ENCODE measurements at places on chromosomes 12 and 14.

- no peak for DNase-seq
Observed at GRCh38 chr14:92506231-92506630, 7.3 kb upstream of the RIN3 start.

- DNase-seq: no peak
Observed at GRCh38 chr12:108447168-108447832, 67.8 kb upstream of the FICD start.

- no peak for DNase-seq
Observed at GRCh38 chr12:26469421-26470180, 274.2 kb downstream of the SSPN start.

DNA sequence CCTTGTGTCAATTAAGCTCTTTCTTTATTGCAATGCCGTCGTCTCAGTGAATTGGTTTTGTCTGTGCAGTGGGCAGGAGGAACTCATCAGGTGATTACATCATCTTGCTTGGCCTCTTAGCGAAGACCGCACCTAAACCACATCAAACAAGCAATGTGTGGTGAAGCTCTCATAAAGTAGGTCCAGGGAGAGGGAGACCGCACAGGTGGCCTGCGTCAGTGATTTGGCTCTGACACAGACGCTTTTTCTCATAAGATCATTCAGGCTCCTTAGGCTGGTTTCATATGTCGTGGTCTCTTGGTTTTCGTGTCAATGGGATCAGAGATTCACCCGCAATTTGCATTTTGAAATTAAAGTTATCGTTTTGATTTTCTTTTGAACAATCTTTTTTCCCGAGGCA lies 6.7 kb upstream of the TESC start:
- DNase-seq: no peak

DNA sequence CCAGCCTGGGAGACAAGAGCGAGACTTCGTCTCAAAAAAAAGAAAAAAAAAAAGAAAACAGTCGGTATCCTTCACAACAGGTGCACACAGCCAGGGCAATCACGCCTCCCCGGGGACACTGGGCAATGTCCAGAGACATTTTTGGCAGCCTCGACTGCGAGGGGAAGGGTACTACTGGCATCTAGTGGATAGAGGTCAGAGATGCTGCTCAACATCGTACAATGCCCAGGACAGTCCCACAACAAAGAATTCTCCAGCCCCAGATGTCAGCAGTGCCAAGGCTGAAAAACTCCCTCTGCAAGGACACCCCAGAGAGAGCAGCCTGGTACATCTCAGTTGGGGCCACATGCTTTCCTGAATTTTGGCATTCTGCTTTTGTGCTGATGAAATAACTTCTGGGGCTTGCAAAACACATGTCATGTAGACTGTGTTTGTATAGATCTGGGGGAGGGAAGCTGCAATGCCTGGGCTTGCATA lies 21.5 kb downstream of the ALDH2 start:
- DNase-seq: peak; percentile 12

DNA sequence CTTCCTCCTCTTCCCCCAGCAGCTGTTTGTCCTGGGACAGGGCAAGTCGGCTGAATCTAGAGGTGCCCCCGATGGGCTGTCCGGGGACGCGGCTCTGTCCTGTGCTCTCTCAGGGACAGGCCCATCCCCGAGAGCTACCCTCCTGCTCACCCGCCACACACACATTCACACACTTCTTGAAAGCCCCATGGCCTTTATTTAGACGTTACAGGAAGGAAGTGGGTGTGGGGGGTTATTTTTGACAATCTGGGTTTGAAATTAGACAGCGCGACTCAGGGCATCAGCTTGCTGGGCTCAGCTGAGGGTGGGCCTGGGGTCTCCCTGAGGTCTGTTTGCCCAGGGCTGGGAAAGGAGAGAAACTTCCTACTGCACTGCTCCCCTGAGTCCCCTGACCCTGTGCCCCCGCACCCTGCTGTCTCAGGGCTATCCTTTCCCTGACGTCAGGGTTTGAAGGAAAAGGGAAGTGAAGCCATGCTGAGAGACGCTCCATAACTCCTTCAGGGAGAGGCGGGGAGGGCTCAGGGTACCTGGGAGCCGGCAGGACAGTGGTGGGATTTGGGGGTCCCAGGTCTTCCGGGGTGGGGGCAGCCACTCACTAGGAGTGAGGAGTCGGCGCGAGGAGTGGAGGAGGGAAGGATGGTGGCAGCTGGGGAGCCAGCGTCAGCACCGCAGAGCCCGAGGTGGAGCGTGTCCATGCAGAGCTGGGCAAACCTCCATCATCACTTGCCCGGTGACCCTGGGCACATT lies 8.1 kb downstream of the PTPN6 start:
- no peak for DNase-seq

DNA sequence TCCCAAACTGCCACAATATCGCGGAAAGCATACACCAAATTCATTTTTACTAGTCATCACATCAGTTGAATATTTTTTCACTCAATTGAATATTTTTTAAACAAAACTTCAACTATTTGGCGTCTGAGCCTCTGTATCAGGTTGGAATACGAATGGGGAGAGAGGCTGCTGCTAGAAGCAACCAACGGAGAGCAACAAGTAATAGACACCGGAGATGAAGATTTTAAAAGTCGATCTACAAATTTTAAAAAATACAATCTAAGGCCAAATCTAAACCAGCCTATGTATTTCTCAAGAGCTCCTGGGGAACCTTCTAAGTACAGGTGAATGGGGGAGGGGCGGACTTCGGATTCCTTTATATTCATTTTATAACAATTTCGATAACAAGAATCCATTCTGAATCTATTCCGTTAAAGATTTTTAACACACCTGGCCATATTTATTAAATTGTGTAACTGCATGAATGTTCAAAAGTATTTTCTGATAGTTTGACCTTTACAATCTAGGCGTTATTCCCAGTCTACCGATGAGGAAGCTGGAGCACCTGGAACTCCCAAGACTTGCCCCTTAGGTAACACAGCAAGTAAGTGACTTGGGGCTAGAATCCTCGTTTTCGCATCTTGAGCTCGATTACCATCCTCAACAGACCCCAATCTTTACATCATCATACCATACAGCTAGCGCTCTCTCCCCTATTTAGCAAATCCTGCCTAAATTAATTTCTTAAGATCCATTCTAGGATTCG lies 1.2 kb downstream of the GNPNAT1 start:
- DNase-seq: peak; percentile 11

DNA sequence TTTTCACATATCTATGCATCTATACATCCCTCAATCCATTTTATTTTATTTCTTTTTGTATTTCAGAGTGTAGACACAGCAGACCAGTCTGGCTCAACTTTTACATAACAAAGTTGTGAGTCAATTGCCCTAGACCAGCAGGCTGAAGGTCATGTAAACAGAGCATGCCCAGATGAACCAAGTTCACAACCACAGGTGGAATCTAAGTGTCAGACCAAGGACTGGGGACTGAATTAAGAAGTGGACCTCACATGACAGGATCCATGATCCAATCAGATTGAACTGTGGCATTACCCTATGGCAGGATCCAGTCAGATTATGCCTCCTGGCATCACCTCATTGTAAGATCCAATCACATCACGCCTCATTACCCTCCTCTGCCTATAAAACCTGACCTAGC lies 455.8 kb downstream of the SOX5 start:
- peak; percentile 13 for DNase-seq

- peak; percentile 69 for DNase-seq
Observed at GRCh38 chr12:1529862-1530591, 64.4 kb downstream of the FBXL14 start.

DNA sequence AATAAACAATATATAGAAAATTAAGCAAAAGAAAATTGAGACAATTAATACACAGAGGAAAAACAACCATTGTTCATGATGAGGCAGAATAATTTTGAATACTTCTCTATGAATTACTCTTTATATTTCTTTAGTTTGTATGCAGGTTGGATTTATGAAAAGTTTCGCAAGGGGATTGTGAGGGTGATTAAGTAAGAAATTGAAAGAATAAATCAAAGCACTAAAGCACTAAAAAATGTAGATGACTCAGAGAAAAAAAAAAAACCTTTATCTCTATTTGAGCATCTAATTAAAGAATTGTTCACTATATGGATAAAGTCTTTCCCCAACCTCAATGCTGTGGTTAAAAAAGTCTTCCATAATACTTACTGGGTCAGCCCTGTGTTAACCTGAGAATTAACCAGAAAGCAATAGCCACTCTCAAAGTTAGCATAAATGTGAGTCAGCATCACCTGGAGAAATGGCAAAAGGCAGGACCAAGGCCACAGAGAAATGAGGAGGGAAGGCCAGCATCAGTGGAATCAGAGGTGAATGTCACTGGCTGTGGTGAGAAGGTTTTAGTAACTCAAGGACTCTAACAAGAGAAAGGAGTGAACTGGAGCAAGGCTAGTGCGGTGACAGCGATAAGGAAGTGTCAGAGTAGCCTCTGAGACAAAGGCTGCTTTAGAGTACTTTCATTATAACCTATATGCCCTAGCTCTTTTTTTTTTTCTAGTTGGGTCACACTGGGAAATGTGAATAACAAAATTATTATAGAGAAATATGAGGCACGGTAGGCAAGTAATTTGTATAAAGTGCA lies 310.4 kb downstream of the KCNC2 start:
- no peak for DNase-seq

GRCh38 chr14:74267588-74267987 lies 28.3 kb downstream of the VSX2 start:
- no peak for DNase-seq

GRCh38 chr12:7989827-7990491 lies 42.6 kb upstream of the FOXJ2 start:
- DNase-seq: no peak

DNA sequence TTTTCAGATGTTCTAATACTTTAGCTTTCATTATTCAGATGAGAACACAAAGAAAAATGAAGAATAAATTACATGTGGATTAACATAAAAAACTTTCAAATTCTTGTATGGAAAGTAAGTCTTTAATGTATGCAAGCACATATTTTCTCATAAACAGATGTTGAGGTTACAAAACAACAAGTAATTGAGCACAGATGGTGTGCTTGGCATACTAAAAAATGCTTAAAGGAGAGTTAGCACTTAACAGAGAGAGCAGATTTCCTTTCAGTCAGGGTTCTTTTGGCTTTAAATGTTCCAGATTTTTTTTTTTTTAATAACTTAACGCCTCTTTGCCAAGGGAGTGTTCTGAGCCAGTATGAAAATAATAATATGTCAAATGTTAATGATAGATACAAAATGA lies 96.0 kb downstream of the RASSF9 start:
- DNase-seq: no peak

DNA sequence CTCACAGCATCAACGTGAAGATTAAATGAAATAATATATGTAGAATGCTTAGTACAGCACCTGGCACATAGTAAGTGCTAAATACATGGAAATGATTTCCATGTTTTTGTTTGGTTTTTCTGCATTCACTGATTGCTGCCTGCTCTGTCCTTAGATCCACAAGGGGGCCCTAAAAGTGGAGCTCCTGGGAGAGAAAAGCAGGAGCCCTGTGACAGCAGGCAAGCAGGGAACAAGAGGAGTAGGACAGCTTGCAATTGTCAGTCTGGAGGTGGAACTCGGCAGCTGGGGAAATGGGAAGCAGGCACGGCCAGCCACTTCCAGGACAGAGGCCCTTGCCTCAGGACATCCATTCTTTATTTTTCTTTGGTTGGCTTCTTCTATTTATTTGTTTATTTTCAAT lies 292.9 kb downstream of the BMP4 start:
- no peak for DNase-seq

DNA sequence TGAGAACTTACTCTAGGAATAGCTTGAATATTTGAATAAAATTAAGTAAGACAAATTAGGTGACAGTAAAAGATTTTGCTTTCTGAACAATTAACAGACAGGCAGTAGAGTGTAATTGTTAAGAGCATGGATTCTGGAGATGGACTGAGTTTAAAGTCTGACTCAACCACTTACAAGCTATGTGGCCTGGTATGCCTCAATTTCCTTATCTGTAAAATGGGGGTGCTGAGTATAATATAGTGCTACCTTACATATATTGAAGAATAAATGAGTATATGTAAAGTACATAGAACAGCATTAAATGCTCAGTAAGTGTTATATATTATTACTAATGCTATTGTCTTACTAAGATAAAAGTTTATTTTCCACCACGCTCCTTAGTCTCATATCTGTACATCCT lies 7.1 kb downstream of the MIA2 start:
- DNase-seq: no peak

- DNase-seq: no peak
Observed at GRCh38 chr14:89811954-89812575, 142.5 kb downstream of the EFCAB11 start.

GRCh38 chr14:84806622-84807021 lies 723.3 kb upstream of the FLRT2 start:
- DNase-seq: no peak

DNA sequence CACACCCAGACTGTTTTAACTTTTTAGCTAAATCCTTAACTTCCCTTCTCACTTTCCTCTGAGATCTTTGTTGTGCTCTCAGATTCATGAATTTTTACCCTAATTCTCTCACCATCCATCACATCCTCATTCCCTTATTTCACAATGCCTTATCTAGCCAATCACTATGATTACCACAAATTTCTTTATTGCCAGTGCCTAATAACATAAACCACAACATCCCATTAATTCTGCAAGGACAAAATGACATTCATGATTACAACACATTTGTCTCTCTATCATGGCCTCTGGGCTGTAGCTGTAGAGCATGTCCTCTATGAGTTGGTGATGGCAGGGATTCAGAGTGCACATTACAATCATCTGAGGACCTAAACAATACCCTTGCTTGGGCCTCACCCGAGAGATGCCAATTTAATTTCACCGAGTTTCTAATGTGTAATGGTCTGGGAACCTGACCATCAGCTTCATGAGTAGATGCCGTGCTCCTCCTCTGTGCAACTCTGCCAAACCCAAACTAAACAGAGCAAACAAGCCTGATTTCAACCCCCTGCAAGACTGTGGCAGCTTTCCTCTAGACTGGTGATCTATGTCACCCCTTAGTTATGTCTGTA lies 99.3 kb downstream of the SPTSSA start:
- DNase-seq: no peak

DNA sequence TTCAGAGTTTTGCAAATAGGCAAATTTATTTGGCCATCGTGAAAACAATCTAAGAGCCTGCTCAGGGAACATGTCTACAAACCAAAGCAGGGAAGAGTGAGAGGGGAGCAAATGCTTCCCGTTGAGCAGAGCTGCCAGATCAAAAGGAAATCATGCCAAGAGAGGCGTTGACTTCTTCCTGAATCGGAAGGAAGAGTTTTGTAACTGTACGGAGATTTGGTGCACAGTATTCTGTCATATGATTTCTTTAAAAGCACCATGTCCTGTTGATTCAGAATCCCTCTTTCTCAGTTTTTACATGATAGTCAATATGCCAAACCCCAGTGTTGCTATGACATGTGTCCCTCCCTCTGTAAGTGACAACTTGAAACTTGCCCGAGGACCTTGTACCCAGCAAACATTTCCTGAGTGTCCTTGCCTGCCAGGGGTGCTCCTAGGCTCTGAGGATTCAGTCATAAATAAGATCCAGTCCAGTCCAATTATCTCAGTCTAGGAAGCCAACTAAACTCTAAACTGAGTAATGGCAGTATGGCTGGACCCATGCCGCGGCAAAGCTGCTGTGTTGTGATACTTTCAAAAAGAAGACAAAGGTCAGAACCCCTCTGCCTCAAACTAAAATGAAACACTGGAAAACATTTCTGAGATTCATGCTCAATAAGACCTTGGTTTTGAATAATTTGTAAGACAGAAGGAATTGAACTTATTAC lies 300.1 kb upstream of the FKBP4 start:
- no peak for DNase-seq
